ENCODE measurements at places on chromosomes 1 and 21.

DNA sequence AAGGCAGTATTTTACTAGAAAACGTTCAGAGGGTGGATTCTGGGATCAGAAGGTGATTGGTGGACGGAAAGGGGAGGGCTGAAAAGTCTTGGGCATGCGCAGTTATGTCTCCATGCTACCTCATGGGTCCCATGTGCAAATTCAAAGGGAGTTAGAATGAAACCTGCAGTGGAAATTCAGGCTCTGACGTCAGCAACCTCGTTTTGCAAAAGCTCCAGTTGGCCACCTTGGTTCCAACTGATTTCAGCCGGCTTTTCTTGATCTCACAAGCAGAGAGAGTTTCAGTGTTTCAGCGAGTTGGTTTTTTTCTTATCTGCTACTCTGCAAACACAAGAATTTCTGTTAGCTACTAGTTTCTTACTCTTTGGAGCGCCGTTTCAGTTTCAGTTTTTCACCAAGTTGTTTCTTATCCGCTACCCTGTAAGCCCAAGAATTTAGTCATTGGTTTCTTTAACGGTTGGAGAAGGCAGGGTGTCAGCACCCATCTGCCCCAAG, 69.8 kb upstream of the PGBD5 start:
- DNase-seq = peak; percentile 10

DNA sequence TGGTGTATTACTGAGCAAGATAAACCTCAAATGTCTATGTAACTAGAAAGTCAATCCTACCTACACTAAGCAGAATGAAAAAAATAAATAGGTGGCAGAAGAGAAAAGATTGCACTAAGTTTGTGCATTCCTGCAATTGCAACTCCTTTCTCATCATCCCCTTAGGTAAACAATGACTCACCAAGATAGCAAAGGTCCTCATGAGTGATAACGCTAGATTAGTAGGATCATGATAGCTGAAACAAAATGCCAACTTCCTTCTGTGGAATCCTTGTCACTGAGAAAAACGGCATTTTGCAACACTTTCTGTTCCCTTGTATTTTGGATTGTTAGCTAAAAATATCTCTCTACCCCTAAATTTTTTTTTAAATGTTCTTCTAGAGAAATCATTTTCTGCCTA, 20.0 kb upstream of the FCER1A start:
- no peak for DNase-seq

DNA sequence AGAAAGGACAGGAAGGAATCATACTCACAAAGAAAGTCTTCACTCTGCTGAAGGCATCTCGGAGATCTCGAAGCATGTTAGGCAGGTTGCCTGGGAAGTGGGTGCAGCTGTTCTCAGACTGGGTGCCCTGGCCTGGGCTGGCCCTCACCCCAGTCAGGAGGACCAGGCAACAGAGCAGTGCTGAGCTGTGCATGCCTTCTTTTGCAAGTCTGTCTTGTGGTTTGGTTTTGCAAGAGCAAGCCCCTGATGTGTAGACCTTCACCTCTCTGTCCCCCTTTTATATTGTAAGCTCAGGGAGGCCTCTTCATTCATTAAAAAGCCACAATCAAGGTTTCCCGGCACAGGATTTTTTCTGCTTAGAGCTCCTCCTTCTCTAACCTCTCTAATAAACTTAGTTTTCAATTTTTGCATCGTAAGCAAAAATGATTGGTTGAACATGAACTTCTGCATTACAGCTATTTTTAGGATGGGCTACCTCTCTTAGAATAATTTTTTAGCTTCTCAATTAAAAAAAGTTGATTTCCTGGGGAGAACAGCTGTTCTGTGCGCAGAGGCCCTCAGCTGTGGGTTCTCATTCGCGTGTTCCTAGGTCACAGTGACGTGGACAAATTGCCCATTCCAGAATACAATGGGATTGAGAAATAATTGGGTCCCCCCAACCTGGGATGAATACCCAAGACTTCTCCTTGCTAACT, at the start of gene IL10:
Gene IL10 (minus strand): TSS at position 252 of the 695 bp plus-strand sequence. CDS start 59 bp downstream, at position 193.
- DNase-seq = no peak

GRCh38 chr1:18640228-18641004, 9.8 kb downstream of the PAX7 start:
- no peak for DNase-seq

DNA sequence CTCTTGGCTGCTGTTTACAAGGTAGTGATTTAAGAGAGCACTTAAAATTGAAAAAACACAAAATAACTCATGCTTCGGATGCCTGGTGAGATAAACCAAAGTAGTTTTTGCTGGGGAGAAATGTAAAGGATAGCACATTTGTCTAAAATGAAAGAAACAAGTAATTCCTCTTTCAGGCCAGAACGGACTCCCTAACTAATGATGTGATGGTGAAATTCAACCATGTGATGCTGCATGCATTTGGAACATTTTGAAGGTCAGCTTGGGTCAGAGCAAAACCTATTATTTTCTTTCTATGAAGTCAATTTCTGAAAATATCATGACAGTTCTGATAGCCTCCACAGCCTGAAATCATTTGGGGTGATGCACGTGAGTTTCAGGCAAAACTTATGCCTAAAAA, 27.6 kb downstream of the NMNAT2 start:
- no peak for DNase-seq

- no peak for DNase-seq
These were observed 25.0 kb downstream of the TATDN3 start for GRCh38 chr1:212816567-212817278.

DNA sequence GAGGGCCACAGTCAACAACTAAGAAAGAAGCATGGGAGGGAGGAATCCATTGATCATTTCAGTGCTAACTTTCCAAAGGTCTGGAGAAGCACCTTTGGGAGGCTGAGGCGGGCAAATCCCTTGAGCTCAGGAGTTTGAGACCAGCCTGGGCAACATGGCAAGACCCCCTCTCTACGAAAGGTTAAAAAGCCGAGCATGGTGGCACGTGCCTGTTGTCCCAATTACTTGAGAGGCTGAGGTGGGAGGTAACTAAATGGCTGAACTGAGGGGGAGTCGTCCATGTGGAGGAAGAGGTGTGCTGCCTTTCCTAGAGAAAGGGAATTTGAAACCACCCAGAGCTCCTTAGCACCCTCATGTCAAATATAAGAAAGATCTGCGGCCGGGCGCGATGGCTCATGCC, 16.2 kb downstream of the MASP2 start:
- no peak for DNase-seq

- no peak for DNase-seq
These were observed 2.2 kb downstream of the KRTAP19-1 start for GRCh38 chr21:30478004-30478403.

GRCh38 chr1:55426619-55427018, 211.5 kb upstream of the USP24 start:
- DNase-seq = no peak

GRCh38 chr1:102776071-102776470, 332.3 kb downstream of the COL11A1 start:
- no peak for DNase-seq

- peak; percentile 8 for DNase-seq
These were observed 91.5 kb downstream of the IER5 start for GRCh38 chr1:181179987-181180365.

DNA sequence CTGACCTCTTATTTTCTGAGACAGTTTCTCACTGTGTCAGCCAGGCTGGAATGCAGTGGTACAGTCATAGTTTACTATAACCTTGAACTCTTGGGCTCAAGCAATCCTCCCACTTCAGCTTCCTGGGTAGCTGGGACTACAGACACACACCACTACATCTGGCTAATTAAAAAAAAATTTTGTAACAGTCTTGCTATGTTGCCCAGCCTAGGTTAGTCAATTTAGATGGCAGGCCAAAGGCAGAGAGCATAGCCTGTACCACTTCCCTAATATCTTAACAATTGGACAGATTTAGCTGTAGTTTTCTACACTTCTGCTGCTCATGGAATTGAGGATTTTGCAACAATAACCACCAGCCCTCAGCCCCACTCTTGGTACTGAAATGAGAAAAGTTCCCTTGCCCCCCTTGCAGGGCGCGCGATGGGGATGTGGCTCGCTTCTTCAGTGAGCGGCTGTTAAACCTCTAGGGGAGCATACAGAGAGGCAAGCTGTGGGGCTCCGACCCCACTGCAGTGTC, 34.9 kb upstream of the PTGFRN start:
- no peak for DNase-seq

DNA sequence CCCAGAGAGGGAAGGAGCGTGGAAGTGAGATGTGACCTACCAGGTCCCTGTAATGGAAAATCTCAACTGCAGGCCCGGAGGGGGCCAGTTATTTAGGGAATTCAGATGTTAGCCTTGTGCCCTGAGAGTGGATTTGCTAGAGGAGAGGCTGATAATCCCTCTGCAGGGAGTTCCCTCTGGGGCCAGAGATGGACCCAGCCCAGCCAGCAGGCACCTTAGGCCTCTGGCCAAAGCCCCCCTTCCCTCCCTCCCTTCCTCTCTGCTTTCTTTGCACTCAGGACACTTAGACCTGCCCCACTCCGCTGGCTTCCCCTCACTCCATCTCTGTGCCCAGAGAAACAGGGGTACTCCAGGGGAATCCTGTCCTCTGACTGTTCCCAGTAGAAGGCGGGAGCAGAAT, 1.5 kb upstream of the ATP1A2 start:
- no peak for DNase-seq

- DNase-seq = no peak
These were observed 11.3 kb downstream of the CRABP2 start for GRCh38 chr1:156693848-156694689.

- no peak for DNase-seq
These were observed 23.5 kb upstream of the C2CD2 start for GRCh38 chr21:41977034-41977950.

- DNase-seq = no peak
These were observed 5.1 kb upstream of the UTS2 start for GRCh38 chr1:7857985-7858384.

- no peak for DNase-seq
These were observed 7.0 kb downstream of the ATP13A2 start for GRCh38 chr1:17004466-17005364.

DNA sequence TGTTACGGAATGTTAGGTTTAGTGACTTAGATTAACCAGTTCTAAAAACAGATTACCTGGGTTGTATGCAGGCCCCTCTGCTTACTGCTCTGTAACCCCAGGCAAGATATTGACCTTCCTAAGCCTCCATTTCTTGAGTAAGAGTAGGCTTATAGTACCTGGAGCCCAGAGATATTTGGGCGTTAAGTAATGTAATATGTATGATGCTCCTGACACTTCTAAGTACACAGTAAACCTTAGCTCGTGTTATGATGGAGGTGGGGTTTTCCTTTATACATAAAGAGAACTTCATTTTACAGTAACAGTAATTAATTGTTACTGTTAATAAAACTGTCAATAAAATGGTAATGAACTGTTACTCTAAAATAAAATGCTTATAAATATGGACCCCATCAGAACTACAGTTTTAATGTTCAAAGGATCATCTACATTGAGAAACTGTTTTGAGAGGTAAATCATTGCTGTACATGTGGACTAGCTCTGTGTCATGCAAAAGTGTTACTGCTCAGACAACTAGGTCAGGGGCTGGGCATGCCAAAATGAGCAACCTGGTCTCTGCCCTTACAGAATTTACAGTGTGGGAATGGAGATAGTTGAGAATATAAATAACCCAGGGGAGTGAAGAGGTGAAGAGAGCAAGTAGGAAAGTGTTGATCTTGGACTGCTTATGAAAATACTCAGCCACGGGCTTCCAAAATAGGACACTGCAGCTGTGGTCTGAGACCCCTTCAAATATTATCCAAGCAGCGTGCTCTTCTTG, 26.6 kb downstream of the LRRC8C start:
- peak; percentile 44 for DNase-seq

DNA sequence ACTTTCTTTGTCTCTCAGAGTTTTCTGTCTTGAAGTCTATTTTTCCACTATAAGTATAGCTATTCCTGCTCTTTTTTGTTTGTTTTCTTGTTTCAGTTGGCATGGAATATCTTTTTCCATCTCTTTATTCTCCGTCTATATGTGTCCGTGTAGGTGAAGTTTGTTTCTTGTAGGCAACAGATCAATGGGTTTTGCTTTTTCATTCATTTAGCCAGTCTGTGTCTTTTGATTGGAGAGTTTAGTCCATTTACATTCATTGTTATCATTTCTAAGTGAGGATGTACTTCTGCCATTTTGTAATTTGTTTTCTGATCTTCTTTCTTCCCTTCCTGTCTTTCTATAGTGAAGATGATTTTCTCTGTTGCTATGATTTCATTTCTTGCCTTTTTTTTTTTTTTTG, 132.5 kb upstream of the GPR52 start:
- no peak for DNase-seq

- DNase-seq = no peak
These were observed 622.5 kb downstream of the PTPRC start for GRCh38 chr1:199261328-199261727.

DNA sequence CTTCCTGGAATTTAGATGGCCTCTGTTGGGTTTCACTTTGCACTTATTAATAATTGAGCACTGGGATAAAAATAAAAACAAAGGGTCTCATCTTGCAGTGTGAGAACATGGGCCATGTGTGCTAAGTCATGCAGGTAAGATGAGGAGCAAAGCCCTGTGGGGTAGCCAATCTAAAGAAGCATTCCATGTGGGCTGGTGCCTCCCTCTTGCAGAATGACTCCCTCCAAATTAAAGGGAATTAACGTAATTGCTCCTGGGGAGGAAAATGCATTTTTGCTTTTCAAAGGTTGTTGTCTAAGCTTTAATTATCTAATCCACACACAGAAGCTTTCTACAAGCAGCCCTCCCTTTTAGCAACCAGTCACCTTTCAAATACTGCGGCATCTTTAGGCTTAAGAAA, 69.8 kb downstream of the CDC14A start:
- DNase-seq = no peak

- peak; percentile 67 for DNase-seq
These were observed 15.9 kb downstream of the TMEM63A start for GRCh38 chr1:225866061-225866837.

- no peak for DNase-seq
These were observed 133.3 kb upstream of the CHRM3 start for GRCh38 chr1:239253032-239253431.

DNA sequence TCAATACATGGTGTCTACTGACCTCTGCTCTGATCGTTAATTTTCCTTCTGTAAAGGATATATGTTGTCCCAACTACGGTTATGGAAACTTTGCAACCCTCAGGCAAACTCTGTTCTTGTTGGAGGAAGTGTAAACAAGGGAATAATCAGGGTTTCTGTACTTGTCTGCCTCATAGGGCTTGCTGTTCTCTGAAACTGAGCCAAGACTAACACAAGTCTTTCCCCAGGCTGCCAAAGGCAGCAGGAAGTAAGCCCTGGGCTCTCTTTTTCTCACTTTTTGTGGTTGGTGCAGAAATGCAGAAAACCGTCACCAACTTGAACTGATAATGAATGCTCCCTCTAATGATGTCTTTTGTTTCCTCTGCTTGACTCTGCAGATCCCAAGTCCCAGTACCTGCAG, 7.6 kb downstream of the CYP4X1 start:
- DNase-seq = no peak

DNA sequence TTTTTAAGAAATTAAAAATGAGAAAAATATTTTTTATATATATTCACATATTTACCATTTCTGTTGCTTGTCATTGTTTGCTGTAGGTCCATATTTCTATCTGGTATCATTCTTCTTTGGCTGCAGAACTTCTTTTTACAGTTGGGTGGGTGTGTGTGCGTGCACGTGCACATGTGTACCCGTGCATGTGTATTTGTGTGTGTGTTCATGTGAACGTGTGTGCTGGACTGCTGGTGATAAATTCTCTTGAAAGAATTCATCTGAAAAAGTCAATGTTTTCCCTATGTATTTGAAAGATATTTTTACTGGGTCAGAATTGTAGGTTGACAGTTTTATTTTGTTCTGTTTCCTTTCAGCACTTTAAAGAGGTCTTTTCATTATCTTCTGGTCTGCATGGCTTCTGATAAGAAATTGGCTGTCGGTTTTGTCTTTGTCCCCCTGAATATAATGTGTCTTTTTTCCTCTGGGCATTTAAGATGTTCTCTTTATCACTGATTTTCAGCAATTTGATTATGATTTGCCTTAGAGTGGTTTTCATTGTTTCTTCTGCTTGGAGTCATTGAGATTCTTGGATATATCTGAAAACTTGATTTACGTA, 34.5 kb upstream of the DPH5 start:
- DNase-seq = no peak
